ENCODE measurements at places on chromosomes 5 and 9. TPM values are rescaled to one million over a fixed set of nuclear protein-coding genes. Genes with fewer than 3 reads are reported as not detected.

The NR6A1 gene
- 1.7 TPM for total RNA-seq

The BASP1 gene
- total RNA-seq = 273 TPM

The MYOT gene
- not detected for total RNA-seq

The PCAT7 gene
- 0.54 TPM for total RNA-seq

The PGM5 gene
- not detected for total RNA-seq

The SEMA6A gene
- total RNA-seq = 0.12 TPM

The BARHL1 gene
- total RNA-seq = not detected

The CCL27 gene
- not detected for total RNA-seq

Measured in A549 treated with GW870086 at 1 μM for 4 hours (cell line).